Left kidney (tissue), 8 donors: ENCODE measurements at places on chromosomes 13 and 19. TPM values are rescaled to one million over a fixed set of nuclear protein-coding genes. Genes with fewer than 3 reads are reported as not detected.

Gene ZNF440
- 28.8 TPM for polyA plus RNA-seq

Gene PLPPR2
- 10.5 TPM for polyA plus RNA-seq

Gene PSG7
- not detected for polyA plus RNA-seq

Gene LENG8
- 189 TPM for polyA plus RNA-seq

Gene FXYD3
- 18.6 TPM for polyA plus RNA-seq

Gene CD22
- 15.9 TPM for polyA plus RNA-seq

Gene CRTC1
- 16.7 TPM for polyA plus RNA-seq

Gene ZNF527
- polyA plus RNA-seq: 11.6 TPM

Gene SYCN
- polyA plus RNA-seq: not detected

Gene MISP
- 7.0 TPM for polyA plus RNA-seq

Gene PSG4
- polyA plus RNA-seq: 0.42 TPM

Gene APOC1
- 10.9 TPM for polyA plus RNA-seq

Gene CAPN12
- 8.0 TPM for polyA plus RNA-seq

Gene GAPDHS
- polyA plus RNA-seq: not detected

Gene SYT3
- polyA plus RNA-seq: 1.2 TPM

Gene NPAS1
- 1.3 TPM for polyA plus RNA-seq

Gene GSX1
- polyA plus RNA-seq: not detected
